ENCODE measurements at places on chromosomes 5 and 9.

DNA sequence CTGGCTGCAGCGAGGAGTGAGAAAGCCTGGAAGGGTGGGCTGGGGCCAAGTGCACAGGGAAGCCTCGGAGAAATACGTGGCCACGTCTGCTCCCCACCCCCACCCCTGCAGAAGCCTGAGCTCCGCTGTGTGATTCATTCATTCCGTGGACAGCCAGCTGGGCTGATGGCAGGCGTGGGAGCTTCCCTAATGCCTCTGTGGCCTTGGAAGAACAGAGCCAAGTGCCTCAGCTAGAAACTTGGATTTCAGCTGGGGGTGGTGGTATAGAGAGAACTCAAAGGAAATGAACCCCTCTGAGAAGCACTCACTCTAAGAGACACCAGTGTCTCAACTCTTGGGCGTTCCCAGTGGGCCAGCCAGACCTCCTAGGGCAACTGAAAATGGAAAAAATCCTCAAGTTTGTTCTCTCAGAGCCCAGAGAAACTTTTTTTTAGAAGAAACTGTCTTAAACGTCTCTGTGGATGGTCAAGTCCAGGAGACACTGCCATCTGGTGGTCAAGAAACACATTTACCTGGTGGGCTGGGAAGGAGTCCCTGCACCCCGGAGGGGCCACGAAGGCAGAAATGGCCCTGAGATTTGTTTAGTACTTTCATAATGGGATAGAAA is 18.0 kb downstream of the ATOX1 start:
- peak; percentile 59 for DNase-seq

DNA sequence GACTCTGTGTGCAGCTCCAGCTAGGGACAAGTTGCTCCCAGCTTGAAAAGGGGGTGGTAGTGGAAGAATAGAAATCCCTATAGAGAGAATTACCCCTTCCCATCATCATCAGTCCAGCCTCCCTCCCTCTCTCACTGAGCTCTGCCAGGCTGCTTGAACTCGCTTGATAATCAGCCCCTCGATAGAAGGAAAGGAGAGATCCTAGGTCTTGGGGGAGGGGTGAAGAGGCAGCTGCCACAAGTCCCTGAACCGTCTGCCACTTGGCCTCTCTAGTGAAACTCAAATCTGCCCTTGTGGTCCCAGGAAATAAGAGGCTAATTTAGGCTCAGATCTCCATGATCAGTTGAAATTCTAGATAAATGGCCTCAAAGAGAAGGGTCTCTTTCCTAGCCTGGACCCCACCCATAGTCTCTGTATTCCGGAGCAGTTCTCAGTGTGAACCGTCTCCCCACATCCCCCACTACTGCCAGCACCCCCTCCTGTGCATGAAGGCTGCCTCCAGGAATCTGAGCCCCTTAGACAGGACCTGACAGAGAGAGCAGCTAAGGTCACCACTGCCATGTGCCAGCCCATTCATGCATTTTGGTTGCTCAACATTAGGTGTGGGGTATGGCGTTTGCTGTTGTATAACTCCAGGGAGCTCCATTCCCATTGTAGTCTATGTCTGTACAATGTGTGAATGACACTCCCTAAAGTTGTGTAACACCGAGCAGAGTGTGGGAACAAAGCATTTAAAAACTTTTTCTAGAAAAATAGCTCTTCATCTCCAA is 5.5 kb downstream of the DNAJB5 start:
- no peak for DNase-seq

- DNase-seq: no peak
Observed at GRCh38 chr9:107862881-107863280, 373.3 kb upstream of the KLF4 start.

GRCh38 chr5:176366232-176366894 is 1.1 kb downstream of the ARL10 start:
- DNase-seq: no peak

DNA sequence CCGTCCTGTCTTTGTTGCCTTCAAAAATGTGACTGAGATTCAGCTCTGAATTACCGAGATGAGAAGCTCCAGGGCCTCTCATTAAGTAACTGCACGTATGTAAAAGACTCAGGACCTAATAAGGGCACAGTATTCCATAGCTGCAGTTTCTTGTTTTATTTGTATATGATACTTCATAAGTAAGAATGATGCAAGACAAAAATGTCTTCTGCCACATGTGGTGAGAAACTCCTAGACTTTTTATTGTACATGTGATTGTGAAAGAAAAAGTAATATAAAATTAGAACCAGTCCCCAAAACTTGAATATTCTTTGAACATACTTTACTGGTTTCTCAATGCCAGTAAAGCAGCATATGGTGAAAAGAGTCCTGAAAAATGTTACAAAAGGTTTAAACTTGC is 110.1 kb upstream of the OTULINL start:
- DNase-seq: no peak

DNA sequence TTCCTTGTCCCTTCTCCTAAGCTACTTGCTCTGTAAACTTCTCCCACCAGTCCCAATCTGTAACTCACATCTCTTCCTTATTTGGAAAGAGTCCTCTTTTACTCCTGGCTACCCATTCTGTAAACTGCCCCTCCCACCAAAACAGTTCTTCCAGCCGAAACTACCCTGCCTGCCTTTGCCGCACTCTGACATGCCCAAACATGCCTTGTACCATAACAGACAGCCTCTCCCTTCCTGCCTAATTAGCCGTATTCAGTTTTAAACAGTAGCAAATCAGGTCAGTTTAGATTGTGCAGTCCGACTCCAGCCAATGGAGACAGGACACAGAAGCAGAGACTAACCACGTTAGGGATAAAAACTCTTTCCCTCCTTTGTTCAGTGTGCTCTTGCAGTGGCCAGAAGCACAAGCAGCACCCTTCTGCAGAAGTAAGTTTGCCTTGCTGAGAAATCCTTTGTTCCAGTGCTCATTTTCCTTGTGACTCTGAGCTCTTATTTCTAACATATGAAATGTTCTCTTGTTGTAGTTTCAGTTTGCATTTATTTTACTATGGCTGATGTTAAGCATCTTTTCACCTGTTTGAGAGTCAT is 5.4 kb upstream of the GLT6D1 start:
- no peak for DNase-seq

DNA sequence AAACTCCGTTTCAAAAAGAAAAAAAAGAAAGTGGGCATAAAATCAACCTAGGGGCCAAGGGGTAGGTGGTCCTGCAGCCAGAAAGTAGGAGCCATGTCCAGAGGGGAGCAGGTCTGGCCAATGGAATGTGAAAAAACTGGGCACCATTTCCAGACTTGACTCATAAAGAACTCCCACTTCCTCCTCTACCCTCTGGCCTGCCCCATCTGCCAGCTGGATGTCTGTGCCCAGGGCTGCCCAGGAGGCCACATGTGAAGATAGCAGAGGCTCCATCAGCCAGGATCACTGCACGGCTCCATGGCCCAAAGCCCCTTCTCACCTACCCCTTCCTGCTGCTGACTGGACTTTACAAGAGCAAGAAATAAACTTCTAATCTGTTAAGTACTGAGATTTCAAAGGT is 42.1 kb upstream of the EEIG1 start:
- DNase-seq: no peak

DNA sequence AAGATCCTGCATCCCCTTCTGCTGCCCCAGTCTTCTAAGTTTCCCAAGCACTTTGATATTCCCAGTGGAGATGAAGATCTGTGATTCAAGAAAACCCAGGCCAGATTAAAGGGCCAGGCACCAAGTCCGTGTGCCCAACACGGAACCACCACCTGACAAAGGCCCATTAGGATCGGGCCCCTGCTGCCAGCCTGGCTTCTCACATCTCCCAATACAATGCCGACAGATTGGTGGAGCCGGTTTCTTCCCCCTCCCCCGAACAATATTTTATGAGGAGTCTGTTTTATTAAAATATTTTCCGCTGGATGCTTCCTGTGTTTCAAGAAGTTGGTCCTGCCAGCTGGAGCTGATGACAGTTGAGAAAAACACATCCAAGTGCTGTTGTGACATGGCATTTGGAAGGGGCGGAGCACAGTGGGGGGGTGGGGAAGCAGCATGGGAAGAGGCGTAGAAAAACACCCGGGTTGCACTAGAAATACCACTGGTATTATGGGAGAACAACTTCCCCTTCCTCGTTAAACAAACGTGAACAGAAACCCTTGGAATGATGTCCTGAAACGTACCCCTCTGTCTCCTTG is 45.0 kb downstream of the CRB2 start:
- DNase-seq: no peak

GRCh38 chr9:99005651-99006050 is 61.9 kb downstream of the COL15A1 start:
- DNase-seq: no peak

DNA sequence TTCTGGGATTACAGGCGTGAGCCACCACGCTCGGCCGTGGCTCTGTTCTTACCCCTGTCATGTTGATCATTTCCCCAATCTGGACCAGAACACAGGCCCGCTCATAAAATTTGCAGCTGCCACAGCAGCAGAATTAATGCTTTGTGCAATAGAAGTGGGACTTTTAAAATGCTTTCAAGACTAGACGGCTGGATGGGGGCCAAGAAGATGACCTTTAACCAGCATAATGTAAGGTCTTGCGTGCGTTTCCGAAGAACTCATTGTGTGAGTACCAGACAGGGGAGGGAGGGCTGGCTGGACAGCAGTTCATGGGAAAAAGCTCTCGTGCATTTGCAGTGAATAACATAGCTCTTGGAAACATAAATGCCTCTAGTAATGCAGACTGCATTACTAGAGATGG is 3.5 kb upstream of the WDR38 start:
- DNase-seq: no peak

- no peak for DNase-seq
Observed at GRCh38 chr5:123223921-123224320, 134.9 kb downstream of the PRDM6 start.

DNA sequence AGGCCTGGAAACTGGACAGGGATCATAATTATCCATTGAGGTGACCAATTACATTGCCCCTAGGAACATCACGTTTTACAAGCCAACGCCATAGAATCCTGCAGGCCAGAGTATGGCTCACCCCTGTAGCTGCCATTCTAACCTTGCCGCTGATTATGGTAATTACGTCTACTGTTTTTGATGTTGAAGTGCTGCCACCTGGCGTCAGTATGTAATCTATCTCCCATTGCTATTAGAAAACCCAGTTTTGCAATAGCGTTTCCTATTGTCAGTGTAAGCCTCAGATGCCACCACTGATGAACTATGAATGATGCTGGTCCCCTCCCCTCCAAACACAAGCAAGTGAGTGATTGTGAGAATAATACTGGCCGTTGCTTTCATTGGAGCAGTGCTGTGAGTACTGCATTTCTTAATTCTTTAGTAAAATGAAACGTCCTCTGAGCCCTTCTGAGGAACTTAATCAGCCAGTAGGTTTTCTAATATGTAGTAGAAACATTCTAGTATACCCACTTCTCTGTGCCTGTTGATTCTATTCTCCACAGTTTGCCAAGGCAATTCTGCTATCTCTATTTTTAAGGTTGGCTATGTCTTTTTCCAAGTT is 100.5 kb upstream of the NMUR2 start:
- peak; percentile 75 for DNase-seq

- DNase-seq: no peak
Observed at GRCh38 chr9:91321691-91322090, 40.0 kb downstream of the AUH start.

DNA sequence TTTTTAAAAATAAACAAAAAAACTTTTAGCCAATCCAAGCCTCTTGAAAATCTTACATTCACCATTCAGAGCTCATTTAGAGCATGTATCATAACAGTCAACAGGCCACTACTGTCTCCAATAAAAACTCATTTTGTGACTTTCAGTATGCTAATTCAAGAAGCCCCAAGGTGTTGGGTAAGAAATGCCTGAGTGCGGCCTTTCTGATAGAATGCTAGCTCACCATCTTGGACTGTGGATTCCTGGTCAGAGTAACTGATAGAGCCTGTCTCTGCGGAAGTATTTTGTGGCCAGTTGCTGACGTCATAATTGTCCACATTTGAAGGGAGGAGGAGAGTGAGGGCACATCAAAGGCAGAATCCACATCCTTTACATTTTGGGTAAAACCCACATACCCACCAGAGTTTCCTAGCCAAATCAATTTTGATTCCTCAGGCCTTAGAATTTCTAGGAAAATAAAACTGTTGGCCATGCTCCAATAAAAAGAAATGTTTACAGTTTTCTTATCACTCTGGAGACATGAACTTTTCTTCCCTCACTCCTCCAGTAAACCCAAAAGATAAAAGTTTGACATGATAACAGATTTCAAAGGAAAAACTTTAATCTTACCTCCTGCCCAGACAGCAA is 41.1 kb upstream of the ERCC6L2 start:
- no peak for DNase-seq

- DNase-seq: no peak
Observed at GRCh38 chr9:19381656-19382055, 1.6 kb upstream of the RPS6 start.

DNA sequence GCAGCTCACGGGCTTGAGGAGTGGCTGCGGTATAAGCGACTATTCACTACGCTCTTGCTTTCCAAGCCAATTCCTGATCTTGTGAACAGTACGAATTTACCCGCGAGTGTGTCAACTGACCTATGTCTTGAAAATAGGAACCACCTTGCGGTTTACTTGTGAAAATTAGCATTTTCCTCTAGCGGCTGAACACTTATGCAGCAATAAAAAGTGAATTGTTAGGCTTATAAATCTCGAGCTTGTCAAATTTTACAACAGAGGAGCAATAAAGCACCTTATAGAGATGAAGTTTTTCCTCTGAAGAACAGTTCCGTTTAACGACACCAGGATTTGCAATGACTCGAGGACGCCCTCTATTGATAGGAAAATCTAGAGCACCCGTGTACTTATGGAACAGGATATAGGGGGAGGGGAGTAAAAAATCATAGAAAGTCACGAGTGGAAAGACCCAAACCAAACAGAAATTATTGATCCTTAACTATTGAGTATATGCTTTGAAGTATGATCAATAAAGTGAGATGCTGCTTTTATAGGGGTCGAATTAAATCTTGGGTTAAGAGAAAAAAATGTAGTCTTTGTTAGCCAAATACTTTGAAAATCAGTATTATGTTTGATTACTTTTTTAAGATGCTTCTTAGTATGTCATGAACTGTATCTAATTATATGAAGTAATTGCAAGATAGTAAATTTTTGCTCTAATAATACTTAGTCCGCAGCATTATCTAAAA is 1.9 kb upstream of the RGMB start:
- DNase-seq: peak; percentile 58

DNA sequence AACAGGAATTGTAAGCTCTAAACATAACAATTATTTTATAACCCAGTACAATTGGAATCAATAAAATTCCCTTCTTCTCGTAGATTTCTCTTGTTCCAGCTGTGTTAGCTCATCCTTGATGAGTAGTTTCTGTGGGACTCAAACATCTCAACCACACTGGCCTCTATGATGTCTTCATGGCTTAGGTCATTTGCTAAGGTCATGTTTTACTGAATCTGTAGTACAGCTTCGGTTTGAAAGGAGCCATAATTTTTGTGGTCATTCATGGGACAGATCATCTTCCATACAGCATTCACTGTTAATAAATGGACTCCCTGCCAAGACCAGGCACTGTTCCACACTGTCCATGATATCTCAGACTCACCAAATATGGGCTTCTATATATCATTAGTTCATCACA is 369.0 kb upstream of the RFX3 start:
- DNase-seq: no peak

DNA sequence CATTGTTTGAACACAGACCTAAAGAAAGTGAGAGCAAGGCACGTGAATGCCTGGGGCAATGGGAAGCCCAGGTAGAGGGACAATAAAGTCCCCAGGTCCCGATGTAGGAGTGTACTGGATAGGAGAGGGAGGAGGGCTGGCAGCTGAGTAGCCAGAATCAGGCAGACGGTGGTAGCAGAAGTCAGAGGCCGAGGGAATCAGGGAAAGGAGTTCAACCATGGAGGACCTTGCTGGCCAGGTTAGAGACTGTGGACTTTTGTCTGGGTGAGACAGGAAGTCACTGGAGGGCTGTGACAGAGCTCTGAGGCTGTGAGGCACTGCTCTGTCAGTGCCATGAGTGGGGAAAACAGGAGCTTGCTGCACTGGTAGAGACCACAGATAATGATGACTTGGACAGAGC is 248.2 kb downstream of the EFNA5 start:
- DNase-seq: no peak
